ENCODE measurements at places on chromosomes 4 and X.

- no peak for DNase-seq
Measured at GRCh38 chrX:46670316-46670715, 88.6 kb downstream of the SLC9A7 start.

DNA sequence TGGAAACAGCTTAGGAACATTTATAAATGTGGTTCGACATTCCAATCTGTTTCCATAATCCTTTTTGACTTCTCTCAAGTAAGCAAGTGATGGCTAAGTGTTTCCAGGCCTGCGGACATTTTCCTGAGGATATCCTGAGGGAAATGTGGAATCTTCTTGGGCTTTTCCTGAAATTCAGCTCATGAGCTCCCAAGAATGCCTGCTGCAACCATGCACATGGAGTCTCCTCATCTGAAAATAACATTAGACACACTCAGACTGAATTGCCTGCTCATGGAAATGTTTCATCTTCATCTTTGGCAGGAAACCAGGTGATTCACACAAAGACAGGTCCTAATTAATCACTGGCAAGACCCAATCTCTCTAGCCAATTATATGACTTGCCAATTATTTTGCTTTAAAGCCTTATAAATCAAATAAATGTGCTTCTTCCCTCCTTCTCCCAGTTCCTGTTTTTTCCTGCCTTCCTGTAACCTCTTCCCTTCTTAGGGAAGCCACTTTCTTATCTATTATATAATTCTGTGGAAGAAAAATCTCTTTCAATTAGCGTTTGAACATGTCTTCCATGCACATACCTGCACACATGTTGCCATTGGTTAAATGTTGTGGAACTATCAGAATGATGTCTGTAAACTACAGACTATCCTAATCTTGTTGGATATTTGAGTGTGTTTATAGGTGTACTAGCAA, 104.6 kb upstream of the MXRA5 start:
- DNase-seq = no peak

DNA sequence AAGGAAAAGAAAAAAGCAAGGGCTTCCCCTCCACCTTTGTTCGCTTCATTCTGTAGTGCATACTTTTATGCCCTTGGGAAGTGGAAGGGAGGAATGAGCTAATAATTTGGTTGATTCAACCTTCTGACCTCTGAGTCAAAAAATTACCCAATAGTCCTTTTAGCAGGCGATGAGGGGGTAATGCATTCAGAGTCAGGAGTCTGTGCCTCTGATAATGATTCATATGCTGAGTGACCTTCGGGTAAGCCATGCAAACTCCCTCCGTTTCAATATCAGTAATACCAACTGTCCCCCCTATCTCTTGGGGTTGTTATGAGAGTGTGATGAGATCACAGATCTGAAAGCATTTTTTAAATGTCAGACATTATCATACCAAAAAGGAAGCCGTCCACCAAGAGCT, 41.6 kb upstream of the ACSL4 start:
- no peak for DNase-seq

DNA sequence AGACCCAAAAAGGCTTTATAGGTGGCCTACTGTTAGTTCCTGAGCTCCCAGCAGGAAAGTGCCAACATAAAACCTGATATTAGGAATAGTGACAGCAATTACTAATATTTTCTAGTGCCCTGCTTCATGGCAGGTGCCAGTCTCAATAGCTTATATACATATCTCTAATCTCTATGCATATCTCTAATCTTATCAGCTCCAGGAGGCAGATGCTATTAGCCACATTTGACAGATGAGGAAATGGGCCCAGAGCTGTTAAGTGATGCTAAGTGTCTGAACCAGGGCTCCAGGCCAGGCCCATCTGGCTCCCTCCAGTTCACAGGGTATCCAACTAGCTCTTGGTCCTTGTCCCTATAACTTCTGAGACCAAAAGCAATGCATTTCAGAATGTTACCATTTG, 142.5 kb downstream of the CHIC2 start:
- no peak for DNase-seq

- no peak for DNase-seq
Measured at GRCh38 chrX:118115953-118116712, 477 bp downstream of the KLHL13 start.

DNA sequence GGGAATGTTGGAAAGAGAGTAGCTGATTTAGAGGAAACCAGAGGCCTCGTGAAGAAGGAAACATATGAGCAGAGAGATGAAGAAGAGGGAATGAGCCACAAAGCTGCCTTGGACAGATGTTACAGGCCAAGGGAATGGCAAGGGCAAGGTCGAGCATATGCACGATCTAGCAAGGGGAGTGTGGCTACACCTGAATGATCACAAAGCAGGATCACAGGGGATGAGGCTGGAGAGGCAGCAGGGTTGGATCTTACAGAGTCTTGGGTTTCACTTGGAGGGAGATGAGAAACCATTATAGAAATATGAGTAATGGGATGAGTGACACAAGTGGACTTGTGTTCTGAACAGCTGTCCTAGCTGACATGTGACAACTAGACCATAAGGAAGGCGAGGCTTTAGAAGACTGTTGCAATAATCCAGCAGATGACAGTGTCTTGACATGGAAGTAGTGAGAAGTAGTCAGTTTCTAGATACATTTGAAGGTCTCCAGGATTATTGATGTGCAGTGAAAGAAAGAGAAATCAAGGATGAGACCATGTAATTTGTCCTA, 58.7 kb downstream of the RASGEF1B start:
- DNase-seq = no peak

DNA sequence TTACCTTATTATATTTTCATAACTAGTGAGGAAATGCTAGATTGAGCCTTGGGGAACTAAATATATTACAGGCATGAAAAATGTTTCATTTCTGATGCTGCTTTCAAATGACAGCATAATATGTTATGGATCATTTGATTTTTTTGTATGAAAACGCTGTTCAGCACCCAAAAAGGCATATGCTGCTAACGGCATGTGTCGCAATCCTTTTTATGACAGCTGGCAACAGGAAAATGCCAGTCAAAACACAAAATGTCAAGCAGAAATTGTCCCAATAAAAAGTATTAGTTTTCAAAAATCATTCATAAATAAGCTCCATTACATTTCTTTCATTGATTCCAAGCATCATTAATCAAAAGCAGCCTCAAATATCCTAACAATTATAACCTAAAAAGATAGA, 1244.5 kb downstream of the PCDH7 start:
- DNase-seq = no peak

DNA sequence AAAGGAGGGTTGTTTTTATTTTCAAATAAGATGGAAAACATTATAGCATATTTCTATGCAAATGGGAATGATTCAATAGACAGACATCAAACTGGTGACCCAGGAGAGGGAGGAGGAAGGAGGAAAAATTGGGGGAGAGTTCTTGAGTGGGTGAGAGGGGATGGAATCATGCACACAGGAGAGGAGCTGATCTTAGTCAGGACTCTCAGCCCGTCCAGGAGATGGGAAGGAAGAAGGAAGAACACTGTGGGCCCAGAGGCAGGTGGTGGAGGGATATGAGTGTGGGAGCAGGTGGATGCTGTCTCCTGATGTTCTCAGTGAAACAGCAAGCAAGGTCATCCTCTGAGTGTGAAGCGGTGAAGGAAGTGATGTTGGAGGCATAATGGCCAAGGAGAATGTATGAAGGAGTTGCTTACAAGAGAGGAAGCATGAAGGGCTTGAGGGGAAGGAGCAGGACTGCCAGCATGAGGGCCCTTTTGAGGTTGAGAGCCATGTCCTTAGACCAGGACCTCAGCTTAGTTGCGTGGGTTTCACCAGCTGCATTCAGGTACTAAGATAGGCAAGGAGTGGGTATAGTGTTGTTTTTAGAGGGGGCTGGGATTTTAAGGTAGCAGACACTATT, 161.7 kb upstream of the NAP1L5 start:
- no peak for DNase-seq

GRCh38 chrX:134716620-134717012, 58.3 kb upstream of the PLAC1 start:
- DNase-seq = no peak
